Suprapubic skin (tissue), 4 donors: ENCODE measurements at places on chromosomes 5 and 9.
A peak's percentile ranks its signal among the peaks of the same experiment; 100 is the strongest.

GRCh38 chr9:2634153-2634552, 12.6 kb downstream of the VLDLR start:
- no peak for DNase-seq

DNA sequence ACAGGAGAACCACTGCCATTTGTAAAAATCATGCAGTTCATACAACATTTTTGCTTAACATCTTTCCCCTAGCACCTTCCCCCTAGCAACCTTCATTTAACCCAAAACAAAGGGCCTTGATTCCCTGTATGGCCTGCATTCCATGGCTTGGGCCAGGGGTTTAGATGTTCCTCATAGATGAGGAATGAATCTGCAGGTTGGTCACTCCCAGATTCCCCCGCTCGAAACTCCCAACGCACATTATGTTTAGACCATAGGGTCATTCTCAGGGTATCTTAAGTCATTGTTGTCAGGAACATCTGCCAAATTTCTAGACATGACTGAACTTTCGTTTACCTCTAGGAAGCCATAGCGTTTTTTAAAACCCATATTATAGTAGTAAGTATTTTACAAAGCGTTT, 282.2 kb upstream of the VLDLR start:
- no peak for DNase-seq

DNA sequence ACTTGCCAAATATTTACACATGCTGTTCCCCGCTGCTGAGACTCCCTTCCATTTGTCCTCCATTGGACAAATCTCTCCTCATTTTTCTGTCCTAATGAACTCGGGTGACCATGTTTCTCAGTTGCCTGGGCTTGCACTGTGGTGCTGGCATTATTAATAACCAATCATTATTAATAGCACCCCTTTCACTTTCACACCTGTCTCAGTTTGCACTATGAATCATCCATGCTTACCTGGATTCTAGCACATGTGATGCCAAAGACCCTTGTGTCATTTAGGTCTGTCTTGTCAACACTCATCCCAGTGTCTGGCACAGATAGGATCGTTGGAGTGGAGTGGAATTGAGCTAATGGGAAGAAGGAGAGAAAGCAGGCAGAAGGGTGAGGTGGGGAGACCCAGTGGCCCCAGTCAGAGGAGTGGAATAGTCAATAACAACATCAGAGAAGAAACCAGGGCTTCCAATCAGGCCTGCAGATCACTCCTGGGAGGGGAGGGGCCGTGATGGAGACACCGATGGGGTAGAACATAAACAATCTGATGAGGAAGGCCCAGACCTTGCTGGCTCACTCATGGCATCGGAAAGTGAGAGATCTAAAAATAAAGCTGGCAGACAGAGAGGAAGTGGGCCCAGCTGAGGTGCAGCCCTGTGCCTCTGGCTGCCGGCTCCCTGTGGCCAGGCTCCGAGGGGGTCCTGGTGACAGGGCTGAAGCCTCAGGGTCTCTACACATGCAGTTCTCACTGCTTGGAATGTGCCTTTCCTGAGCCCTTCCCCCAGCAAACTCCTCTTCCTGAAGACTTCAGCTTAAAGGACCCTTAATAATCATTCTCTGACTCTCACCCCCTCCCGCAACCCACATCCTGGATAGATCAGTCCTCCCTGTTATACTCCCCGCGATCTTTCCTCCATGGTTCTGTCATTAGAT, 33.5 kb upstream of the CRB2 start:
- DNase-seq, result no peak

- no peak for DNase-seq
These were observed 326.8 kb downstream of the BNC2 start for GRCh38 chr9:16543686-16544085.

GRCh38 chr5:156678484-156678883, 171.6 kb upstream of the PPP1R2B start:
- no peak for DNase-seq

DNA sequence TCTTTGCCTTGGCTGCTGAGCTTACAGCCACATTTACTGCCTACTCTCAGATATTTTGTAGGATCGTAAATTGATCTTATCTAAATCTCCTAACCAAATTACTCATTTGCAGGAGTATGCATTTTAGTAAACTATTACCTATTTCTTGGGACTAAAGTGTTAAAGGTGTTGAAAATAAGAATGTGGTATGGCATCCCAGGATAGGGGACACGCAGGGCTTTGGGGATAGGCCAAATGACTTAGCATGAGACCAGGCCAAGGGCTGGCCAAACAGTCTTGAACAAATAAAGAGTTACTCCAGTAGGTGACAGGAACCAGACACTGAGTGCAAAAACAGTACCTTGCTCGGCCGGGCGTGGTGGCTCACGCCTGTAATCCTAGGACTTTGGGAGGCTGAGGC, 25.1 kb downstream of the TBC1D2 start:
- DNase-seq, result no peak

- no peak for DNase-seq
These were observed 429.5 kb downstream of the DTWD2 start for GRCh38 chr5:118558871-118559270.

DNA sequence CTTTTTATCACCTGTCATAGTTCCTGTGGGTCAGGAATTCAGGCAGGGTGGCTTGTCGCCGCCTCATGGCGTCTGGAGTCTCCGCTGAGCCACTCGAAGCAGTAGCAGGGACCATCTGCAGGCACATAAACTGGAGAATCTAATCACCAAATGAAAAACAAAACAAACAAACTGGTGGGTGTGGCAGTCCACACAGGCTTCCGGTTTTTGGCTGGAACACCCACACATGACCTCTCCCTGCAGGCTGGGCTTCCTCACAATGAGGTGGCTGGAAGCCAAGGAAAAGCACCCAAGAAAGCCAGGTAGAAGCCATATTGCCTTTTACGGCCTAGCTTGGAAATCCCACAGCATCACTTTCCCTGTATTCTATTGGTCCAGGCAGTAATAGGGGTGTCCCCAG, 197.0 kb downstream of the SYK start:
- DNase-seq, result no peak

DNA sequence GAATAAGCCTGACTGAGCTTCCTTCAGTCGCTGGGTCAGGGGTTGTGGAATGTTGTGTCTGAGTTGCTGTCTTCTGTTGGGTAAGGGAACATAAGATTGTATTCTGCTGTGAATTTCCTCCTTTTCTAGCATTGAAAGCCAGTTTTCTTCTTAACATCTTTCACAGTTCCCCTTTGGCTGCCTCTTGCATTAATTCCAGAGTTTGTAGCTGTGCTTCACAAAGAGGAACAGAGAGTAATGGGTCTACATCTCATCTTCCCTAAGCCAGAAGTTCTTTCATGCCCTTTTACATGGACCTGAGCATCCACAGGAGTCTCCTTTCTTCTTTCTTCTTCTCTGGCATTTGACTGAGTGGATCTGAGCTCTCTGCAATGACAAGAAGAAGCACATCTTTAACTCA, 686.8 kb downstream of the KCTD16 start:
- DNase-seq, result no peak

DNA sequence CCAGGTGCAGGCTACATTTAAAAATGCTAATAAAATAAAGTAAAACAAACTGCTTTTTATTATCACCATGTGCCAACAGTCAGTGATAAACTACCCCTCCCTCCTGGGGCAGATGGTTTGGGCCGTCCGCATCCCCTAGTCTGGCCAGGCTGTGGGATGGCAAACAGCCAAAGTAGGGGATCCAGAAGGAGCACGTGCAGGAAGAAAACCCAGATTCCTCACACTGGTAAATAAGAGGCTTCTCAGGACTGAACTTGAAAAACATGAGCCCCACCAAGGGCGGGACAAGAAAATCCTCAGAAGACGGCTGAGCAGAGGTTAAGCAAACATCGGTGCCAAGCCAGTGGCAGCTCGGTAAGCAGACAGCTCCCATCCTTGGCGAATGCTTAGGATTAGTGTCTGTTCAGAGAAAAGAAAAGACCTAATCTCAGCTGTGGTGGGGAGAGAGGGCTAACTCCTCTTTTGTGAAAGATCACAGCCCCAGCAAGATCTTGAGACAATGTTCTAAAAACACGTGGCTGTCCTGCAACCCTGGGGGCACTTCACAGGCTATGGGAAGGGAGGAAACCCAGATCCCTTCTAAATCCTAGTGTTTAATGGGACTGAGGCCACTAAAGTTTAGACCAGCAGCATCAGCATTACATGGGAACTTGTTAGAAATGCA, 46.5 kb upstream of the GDNF start:
- no peak for DNase-seq

DNA sequence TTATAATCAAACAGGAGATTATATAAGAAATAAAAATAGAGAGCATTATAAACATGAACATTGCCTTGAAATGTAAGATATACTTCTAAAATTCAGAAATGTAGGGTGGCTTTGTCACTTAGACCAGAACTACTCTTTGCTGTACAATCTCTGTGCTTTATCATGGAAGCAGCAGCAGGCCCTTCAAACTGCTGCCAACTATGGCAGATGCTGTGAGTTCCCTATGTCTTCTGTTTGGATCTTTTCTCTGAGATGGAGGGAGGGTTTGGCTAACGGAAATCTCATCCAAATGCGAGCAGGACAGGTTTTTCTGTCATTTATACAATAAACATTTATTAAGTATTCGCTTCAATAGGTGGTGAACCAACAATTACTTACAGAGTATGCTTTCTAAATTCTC, 34.8 kb upstream of the RICTOR start:
- DNase-seq, result no peak

GRCh38 chr9:7871977-7872730, 72.6 kb upstream of the DMAC1 start:
- no peak for DNase-seq

DNA sequence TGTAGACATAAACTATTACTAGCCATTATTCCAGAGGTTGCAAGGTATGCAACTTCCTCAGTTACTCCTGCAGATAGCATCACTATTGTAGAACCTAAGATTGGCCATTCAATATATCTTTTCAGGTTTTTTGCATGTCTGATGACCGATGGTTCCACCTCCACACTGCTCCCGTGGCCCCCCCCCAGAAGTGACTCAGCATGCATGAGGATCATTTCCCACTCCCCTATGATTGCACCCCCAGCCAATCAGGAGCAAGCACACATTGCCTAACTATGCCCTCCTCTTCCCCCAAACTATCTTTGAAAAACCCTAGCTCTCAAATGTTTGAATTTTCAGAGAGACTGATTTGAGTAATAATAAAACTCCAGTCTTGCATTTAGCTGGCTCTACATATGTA, 601.4 kb upstream of the TLE4 start:
- no peak for DNase-seq

- no peak for DNase-seq
These were observed 146.4 kb upstream of the ZNF366 start for GRCh38 chr5:72653586-72653985.

GRCh38 chr5:6632324-6632887, 438 bp downstream of the NSUN2 start:
- DNase-seq, result no peak

GRCh38 chr9:126504086-126504976, 109.4 kb upstream of the LMX1B start:
- DNase-seq, result no peak

- peak; percentile 69 for DNase-seq
These were observed 144.9 kb downstream of the BARX1 start for GRCh38 chr9:93810028-93810971.

DNA sequence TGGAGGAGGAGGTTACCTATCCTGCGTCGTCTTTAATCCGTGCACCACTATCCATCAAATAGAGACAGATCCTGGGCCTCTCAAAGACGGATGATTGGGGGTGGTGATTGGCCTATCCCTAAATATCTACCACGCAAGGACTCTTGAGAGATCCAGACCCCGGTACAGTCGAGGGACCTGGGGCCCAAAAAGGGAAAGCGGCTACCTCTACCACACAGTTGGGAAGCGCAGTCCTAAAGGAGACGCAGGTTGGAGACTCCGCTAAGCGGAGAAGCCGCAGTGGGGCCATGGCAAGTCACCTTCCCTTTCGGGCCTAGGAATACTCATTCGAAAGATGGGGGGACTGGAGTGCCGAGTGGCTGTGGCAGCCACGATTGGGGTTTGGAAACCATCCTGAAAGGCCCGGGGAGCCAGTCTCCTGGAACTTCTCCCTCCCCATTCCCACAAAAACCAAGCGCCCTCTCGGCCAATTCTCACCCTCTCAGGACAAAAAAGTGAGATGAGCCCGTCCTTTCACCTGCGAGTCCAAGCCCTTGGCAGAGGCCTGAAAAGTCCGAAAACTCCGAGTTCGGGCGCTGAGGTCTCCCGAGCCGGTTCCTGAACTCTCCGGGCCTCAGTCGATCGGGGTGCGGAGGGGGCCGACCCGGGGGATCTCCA, 499 bp upstream of the FOXE1 start:
- no peak for DNase-seq

- no peak for DNase-seq
These were observed 64.7 kb downstream of the FRMD3 start for GRCh38 chr9:83473488-83473971.

DNA sequence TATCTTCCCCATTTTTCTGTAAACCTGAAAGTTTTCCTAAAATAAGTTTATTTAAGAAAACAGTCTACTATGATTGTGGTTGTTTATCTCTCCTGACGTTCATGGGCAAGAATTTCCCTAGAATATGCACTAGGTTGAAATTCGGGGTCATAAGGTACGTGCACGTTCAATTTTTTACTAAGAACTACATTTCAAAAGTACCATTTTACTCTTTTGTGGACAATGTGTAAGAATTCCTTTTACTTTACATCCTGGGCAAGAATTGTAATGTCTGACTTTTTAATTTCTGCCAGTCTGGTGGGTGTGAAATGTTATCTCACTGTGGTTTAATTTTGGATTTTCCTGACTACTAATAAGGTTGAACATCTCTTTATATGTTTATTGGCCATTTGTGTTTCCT, 12.4 kb downstream of the IL5 start:
- DNase-seq, result no peak

DNA sequence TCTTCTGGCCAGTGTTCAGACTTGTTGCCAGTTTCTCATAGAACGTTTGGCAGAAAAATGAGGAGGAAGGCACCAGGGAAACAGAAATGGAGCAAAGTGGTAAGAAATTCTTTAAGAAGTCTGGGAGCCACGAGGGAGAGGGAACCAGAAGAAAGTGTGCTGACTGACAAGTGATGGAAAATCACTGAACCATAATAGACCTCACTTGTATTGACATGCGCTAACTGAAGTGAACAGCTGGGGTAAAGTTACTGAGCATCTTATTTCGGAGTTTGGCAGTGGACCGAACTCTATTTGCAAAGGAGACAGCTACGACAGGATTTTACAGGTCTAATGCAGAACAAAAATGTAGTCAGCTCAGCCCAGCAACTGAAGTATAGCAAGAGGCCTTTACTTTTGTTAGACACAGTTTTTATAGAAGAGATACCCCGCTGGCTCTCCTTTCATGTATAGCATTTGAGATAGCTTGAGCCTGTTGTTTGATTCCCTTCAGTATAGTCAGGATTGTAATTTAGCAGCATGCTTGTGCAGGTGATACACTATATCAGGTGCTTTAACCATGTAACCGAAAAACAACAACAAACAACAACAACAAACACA, 53.6 kb downstream of the HMHB1 start:
- DNase-seq, result no peak

- no peak for DNase-seq
These were observed 5.5 kb upstream of the PSAT1 start for GRCh38 chr9:78291240-78291925.

- DNase-seq, result no peak
These were observed 498 bp downstream of the HAUS6 start for GRCh38 chr9:19102181-19102630.
